ENCODE measurements at places on chromosomes 3 and 15. TPM values are rescaled to one million over a fixed set of nuclear protein-coding genes. Genes with fewer than 3 reads are reported as not detected.

Gene DAZL
- total RNA-seq: not detected

Gene LMLN
- total RNA-seq: 6.7 TPM

- no peaks in the 10 kb centered on the region for H3K4me1 ChIP-seq
- H3K27me3 ChIP-seq: no peaks in the 10 kb centered on the region
- H3K27ac ChIP-seq: no peak overlapping the region
- no peak for DNase-seq
Measured at GRCh38 chr3:61996366-61996765, 377.0 kb downstream of the FEZF2 start.

DNA sequence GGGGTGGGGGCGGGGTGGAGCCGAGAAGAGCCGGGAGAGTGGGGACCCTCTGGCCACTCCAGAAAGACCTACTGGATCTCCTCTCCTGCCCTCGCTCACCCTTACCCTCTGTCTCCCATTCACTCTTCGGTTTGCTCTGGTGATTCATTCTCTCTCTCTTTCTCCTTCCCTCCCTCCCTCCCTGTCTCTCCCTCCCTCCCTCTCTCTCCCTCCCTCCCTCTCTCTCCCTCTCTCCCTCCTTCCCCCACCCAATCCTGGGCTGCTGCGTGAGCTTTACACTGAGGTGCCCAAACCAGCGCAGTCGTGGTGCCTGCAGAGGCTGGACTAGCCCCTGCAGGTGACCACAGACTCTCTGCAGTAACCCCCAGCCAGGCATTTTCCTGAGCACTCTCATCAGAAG is 32.2 kb upstream of the ADAMTS17 start:
- H3K27ac ChIP-seq: no peak overlapping the region
- no peak for DNase-seq
- H3K27me3 ChIP-seq: peaks cover 4% of the 10 kb centered on the region

DNA sequence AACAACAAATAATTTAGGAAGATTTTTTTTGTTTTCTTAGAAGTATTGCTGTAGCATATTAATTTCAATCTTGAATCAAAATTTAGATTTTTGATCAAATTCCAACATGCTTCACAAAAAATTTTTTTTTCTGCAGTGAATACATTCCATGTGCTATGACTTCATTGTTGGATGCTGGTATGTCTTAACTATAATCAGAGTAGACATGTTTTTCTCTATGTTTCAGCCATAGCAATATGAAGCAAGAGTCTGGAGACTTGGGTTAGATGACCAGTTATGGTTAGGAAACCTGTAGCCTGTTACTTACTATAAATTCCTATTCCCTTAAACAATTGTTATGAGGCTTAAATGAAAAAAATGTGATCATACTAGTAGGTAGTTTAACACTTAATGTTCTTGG is 176.1 kb upstream of the CHL1 start:
- H3K4me3 ChIP-seq: no peak overlapping the region
- no peak overlapping the region for H3K27ac ChIP-seq
- no peaks in the 10 kb centered on the region for H3K27me3 ChIP-seq
- H3K36me3 ChIP-seq: no peaks in the 10 kb centered on the region

GRCh38 chr3:184656829-184657681 is 54.8 kb downstream of the MAGEF1 start:
- H3K4me3 ChIP-seq: no peak overlapping the region
- peaks cover 18% of the 10 kb centered on the region for H3K4me1 ChIP-seq
- peak; percentile 96 for DNase-seq
- no peak overlapping the region for H3K27ac ChIP-seq
